ENCODE measurements at places on chromosomes 7 and 10. TPM values are rescaled to one million over a fixed set of nuclear protein-coding genes. Genes with fewer than 3 reads are reported as not detected.

DNA sequence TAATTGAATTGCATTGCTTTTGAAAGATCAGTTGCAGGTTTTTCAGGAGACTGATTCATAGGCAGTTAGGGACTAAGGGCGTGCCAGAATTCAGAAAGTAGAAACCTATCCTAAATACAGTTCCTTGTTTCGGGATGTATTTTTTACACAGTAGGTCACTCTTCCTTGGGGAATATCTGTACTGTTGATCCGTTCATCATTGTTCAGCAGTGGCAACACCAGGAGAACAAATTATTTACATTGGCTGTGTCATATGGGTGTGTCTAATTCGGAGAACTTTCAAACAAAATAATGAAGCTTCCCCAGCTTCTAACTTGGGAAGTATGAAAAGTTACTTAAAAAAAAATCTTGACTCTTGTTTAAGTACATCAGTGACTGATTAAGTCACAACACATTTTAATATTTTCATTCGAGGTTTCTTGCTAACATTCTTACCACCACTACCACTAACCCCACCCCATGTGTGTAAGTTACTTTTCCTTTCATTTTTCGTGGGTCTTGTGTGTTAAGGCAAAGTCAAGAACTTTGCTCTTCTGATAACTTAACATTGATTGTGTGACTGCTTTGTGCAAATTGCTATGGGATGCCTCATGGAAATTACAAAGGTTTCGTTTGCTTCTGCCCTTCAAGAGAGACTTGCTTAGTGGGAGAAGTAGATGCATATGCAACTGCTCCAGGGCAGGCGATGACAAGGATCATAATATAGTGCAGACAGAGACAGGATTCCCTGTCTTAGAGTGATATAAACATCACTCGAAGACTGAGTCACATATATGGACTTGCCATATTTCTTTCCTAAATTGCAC is 43.8 kb upstream of the RPA3 start:
- DNase-seq: no peak

- peak; percentile 19 for DNase-seq
Measured at GRCh38 chr10:70761031-70761601, 24.1 kb downstream of the TBATA start.

DNA sequence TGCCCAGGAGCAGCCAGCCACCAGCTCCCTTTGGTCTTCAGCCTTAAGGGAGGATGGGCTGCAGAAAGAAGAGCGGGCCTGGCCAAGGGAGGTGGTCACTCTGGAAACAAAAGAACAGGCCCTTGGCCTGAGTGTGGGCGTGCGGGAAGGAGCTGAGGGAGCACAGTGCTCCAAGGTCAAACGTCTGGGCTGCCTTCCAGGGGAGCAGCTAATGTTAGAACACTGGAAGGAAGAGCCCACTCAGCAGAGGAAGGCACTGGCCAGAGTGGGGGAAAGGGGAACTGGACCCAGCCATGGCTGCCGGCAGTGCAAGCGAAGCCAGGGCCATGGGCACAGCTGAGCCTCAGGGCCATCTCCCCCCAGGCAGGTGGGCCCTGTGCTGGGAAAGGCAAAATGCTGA is 42.7 kb downstream of the FAM53B start:
- DNase-seq: no peak

- no peak for DNase-seq
Measured at GRCh38 chr10:56928714-56929113, 567.7 kb upstream of the ZWINT start.

GRCh38 chr7:107446531-107446930 is 23.3 kb upstream of the GPR22 start:
- DNase-seq: no peak

DNA sequence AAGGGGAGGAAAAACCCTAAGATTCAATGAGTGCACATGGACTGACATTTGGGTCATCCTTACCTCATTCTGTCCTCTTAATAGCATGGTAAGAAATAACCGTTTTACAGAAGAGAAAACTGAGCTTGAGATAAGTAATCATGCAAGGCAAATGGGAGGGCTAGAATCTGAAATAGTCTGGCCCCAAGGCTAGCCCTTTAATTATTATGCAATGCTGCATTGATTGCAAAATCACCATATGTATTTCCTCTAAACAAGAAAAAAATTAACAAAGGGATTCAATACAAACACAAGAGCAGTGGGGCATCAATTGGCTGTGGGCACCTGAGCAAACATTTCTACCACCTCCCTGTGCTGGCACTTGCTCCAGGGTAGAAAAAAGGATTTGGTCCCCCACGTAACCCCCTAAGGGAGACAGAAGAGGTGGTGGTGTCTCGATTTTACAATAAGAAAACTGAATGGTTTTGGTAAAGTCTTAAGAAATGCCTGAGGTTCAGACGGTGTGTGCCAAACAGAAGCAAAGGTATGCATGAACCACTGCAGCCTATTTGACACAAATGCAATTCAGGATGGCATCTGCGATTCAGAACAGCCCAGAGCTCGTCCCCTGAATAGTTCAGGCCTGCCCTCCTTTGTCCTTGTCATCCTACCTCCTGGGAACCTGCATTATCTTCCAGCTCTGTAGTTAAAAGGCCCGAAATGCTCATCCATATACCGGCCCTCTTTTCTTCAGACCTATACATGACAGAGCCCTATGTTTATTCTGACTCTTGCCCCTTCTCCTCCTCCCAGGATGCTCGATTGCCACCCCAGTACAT is 23.6 kb downstream of the PIP4K2A start:
- DNase-seq: no peak

GRCh38 chr10:69839696-69840345 is 38.1 kb downstream of the COL13A1 start:
- no peak for DNase-seq

- no peak for DNase-seq
Measured at GRCh38 chr10:49230004-49230403, 41.8 kb upstream of the TMEM273 start.

- no peak for DNase-seq
Measured at GRCh38 chr10:116292493-116292892, 19.5 kb upstream of the GFRA1 start.

DNA sequence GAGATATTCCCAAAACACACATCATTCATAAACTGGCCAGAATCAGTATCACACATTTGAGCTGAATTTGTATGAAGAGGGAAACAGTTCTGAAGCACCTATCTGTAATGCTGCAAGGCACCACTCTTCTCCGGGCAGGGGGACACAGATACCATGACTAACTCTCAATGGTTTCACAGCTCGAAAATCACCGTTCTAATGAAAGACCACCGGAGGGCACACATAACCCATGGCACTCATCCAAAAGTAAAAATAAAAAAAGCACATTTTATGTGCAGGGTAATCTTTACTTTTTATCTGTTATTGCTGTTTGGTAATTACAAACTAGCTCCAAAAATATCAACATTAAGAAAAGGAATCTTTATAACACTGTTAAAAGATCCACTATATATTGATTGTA is 137.5 kb downstream of the PARD3 start:
- DNase-seq: no peak

DNA sequence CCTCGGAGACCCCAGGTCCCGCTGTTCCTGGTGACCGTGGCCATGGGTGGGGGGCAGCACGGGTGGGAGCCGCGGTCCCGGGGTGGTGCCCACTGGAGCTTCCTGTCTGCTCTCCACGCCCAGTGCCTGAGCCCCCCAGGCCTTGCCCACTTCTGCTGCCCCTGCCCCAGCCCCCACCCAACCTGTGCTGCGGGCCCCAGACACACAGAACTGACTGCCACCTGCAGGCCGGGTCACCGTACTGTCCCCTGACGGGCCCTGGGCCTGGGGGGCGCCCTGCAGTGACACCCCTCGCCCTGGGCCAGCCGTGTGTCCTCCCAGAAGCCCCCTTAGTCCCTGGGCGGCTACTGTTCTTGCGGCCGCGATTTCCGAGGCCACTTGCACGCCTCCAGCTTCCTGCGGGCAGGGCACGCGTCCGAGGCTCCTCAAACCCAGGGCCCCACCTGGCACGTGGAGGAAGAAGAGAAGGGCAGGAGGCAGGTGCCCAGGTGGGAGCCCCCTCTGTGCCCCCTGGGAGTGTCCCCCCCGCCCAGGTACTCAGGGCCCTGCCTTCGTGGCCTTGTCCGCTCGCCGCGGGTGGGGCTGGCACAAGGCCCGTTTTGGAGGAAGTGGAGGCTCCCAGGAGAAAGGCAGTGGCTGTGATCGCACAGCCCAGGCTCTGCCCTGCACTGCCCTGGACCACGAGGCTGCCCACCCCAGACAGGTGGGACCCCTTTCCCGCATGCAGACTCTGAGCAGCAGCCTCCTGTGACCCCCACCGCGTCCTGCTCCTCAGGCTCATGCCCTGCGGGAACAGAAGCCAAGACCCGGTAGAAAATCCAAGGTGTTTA is 10.4 kb downstream of the TMEM184A start:
- peak; percentile 55 for DNase-seq

- no peak for DNase-seq
Measured at GRCh38 chr7:93968911-93969620, 35.1 kb downstream of the BET1 start.

DNA sequence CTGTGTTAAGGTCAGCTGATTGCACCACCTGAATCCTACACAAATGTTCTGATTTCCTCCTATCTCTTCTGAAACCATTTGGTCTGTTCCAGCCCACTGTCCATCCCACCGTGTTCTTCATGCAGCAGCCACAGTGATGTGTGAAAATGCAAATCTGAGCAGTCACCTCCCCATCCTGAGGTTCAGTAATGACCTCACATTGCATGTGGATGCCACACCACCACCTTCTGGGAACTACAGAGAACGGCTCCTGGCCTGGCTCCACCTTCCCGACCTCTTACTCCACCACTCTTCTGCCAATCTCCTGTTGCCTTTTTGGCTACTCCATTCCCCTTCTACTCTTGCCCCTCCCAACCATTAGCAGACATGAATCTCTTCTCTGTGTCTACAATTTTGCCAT is 244.4 kb downstream of the TNS3 start:
- DNase-seq: no peak

DNA sequence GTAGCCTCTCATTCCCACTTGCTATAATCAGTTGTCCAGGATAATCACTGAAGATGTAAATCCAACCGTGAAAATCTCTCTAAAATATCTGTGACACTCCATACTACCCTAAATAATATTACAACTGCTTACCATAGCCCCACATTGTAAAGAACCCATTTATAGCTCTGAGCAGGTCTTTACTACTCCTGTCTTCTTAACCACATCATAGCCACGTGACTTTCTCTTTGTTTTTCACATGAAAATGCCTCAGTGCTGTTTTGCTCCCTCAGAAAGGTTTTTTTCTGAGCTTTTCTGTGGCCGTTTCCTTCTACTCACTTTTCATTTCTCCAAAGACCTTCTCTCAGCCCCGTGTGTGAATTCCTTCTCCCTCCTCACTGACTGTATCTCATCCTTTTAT is 662.2 kb upstream of the ADARB2 start:
- no peak for DNase-seq

- DNase-seq: no peak
Measured at GRCh38 chr7:18778594-18778993, 283.0 kb downstream of the HDAC9 start.

DNA sequence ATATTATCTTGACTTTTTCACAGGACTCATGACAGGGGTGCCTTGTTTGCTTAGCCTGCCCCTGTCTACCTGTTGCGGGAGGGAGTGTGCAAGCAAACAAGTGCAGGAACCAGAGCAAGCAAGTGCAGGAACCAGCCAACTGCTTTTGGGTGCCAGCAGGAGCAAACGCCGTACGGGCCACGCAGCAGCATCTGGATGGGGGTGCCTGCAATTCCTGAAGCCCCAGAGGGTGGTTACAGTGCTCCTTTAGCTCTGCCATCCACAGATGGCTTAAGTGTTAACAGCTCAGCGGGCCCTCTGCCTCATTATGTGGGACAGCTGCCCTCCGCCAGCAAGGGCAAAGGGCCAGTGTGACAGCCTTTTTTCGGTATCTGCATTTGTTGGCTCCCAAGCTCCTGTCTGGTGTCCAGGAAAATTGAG is 83.5 kb downstream of the MICU1 start:
- no peak for DNase-seq

GRCh38 chr7:31133497-31133896 is 81.4 kb downstream of the ADCYAP1R1 start:
- no peak for DNase-seq

DNA sequence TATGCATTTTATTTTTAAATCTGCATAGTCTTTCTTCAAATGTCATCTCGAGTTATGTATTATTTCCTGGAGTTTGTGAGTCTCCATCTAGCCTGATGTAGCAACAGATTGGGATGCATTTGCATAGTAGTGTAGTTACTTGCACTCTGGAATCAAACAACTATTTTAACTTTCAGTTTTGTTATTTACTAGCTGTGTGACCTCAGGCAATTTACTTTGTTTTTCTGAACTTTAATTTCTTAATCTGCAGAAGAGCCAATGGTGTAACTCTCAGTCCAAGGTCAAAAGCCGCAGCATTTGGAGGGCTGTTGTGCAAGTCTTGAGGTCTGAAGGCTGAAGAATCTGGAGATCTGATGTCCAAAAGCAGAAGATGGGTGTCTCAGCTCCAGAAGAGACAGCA is 175.8 kb upstream of the SORCS1 start:
- no peak for DNase-seq

DNA sequence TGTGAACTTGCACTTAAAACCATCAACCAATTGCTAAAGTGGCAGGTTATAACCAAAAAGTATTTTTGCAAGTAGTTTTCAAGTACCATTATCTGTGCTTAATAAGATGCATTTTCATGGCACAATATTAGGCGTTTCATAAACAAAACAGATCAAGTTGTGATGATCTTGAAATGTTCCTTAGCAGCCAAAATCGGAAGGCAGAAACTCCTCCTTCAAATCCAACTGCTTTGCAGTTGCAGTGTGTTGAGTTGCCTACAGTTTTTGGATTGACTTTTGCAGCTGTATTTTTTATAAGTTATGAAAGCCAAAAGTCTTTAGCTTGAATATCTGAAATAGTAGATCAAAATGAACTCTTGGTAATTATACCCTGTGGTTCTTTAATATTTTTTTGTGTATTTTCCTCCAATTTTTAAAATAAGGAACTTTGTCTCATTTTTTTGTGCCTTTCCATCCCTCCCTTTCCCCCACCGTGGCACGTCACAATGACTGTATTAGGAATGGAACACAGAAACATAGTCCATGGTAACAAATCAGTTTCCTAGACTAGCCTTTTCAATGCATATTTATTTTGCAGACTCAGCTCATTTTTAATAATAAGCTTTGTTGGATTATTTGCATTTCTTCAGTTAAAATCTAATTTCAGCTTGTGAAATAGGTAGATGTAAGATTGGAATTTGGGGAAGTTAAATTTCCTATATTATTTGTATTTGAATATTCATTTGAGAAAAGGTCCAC is 80.8 kb downstream of the ADD3 start:
- DNase-seq: no peak

GRCh38 chr7:6271694-6272440 is 557 bp downstream of the CYTH3 start:
- no peak for DNase-seq

Gene BCL7B
- 51.7 TPM for polyA plus RNA-seq

Gene GBX1
- polyA plus RNA-seq: not detected

Gene SAMD9
- polyA plus RNA-seq: 5.0 TPM

Gene CPN1
- polyA plus RNA-seq: 0.29 TPM

Gene MSMB
- polyA plus RNA-seq: not detected

Gene IDI2
- not detected for polyA plus RNA-seq

Gene OR2A42
- not detected for polyA plus RNA-seq

Gene FAM3C
- polyA plus RNA-seq: 31.7 TPM

Gene TMEM176A
- not detected for polyA plus RNA-seq

Data from A549 (cell line).